ENCODE measurements at places on chromosomes 1 and 21. TPM values are rescaled to one million over a fixed set of nuclear protein-coding genes. Genes with fewer than 3 reads are reported as not detected.

MCOLN2 gene
- 0.08 TPM for polyA plus RNA-seq

- no peak for DNase-seq
These were observed 98.0 kb downstream of the FGGY start for GRCh38 chr1:59394706-59395425.

ERICH3 gene
- polyA plus RNA-seq, result 0.08 TPM

SLC37A1 gene
- polyA plus RNA-seq, result 2.5 TPM

- DNase-seq, result peak; percentile 63
These were observed 10.6 kb downstream of the FCMR start for GRCh38 chr1:206911064-206911663.

- no peak for DNase-seq
These were observed 307.3 kb upstream of the USP24 start for GRCh38 chr1:55522353-55522903.

PDZK1 gene
- polyA plus RNA-seq, result 1.1 TPM

FCRL5 gene
- polyA plus RNA-seq, result not detected

GRCh38 chr1:12614402-12615158, 3.4 kb downstream of the DHRS3 start:
- no peak for DNase-seq
